ENCODE measurements at places on chromosomes 6 and 20.

- no peak overlapping the region for H3K4me3 ChIP-seq
- H3K27ac ChIP-seq = no peak overlapping the region
- H3K4me1 ChIP-seq = peaks cover 4% of the 10 kb centered on the region
- H3K27me3 ChIP-seq = no peaks in the 10 kb centered on the region
Observed at GRCh38 chr6:52392944-52393343, 27.2 kb upstream of the EFHC1 start.

DNA sequence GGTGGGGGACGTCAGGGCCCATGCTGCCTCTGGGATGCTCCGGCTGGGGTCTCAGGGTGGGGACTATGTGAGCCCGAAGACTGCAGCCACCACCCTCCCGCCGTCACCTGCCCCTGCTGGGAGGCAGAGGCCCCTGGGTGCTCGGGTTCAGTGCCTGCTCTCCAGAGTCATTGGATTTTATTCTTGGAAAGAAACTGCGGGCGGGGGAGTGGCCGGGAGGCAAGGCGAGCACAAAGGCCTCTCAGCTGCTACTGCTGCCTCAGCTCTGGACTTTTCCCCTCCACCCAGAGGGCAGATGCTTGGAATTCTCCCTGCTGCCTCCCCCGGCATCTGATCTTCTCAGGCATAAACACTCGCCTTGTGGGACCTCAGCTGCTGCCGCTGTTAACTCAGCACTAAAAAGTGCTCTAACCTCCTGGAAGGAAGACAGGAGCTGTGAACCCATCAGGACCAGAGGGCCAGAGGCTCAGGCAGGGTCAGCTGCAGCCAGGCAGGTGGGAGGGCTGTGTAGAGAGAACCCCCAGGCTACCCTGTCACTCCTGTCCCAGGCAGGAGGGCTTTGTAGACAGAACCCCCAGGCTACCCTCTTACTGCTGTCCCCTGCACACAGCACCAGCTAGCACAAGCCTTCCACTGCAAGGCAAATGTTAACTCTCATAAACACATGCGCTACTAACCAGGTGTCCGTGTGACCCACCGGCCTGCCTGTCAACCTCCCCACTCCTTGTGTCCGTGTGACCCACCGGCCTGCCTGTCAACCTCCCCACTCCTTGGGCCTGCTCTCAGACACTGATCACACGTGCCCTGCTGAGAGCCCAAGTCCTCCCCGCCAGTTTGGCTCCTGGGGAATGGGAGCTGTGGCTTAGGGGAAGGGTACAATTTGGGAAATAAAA, 9.4 kb upstream of the FRMD1 start:
- no peaks in the 10 kb centered on the region for H3K27me3 ChIP-seq
- H3K27ac ChIP-seq = peak overlapping the region; percentile 14
- DNase-seq = peak; percentile 96
- H3K4me1 ChIP-seq = peaks cover 15% of the 10 kb centered on the region
- H3K36me3 ChIP-seq = no peaks in the 10 kb centered on the region
- no peak overlapping the region for H3K4me3 ChIP-seq

GRCh38 chr6:16576451-16577368, 184.6 kb downstream of the ATXN1 start:
- H3K4me3 ChIP-seq = no peak overlapping the region
- no peaks in the 10 kb centered on the region for H3K36me3 ChIP-seq

DNA sequence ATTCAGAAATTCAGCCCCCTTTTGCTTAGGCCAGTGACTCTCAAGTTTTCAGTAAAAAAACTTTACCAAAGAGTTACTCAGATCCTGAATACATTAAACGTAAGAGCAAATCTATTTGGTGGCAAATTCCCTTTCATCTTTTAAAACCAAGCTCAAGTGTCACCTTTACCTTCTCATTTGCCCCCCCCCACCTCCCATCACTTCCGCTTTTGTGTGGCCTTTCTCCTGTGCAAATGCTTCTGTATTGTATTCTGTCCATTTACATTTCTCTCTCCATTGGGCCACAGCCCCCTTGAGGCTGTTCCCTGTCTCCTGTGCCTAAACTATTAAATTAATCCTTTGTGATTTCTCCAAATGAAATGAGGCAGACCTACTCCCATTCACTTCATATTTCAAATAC, 1.9 kb downstream of the NOL7 start:
- H3K27me3 ChIP-seq = no peaks in the 10 kb centered on the region
- H3K4me3 ChIP-seq = no peak overlapping the region
- no peak for DNase-seq
- no peak overlapping the region for H3K27ac ChIP-seq
- no peaks in the 10 kb centered on the region for H3K4me1 ChIP-seq

DNA sequence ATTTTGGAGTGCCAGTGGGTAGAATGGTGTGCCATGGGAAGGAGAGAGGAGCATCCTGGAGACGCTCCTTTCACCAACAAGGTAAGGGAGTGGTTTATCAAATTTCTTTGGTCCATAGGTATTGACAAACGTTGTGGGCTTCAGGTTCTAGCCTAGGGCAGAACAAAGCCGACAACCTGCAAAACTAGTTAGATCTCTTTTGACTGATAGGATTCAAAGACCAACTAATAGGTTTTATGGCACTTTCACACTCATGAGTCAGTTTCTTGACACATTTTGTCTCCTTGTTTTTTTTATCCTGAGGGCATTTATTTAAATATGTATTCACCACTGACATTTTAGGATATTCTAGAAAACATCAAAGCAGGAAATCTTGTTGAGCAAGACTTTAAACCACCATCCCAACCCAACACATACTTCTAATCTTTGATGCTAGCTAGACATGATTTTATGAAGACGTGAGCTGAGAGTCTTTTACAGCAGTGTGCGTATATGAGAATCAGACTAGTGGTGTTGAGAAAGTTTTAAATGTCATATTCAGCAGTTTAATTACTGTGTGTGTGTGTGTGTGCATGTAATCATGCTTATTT, 370.4 kb upstream of the HSF2 start:
- no peaks in the 10 kb centered on the region for H3K36me3 ChIP-seq
- H3K4me1 ChIP-seq = no peaks in the 10 kb centered on the region
- no peak overlapping the region for H3K4me3 ChIP-seq
- H3K27ac ChIP-seq = no peak overlapping the region

- H3K36me3 ChIP-seq = no peaks in the 10 kb centered on the region
- no peak for DNase-seq
- H3K27me3 ChIP-seq = no peaks in the 10 kb centered on the region
Observed at GRCh38 chr6:137028912-137029311, 15.9 kb downstream of the IL20RA start.

DNA sequence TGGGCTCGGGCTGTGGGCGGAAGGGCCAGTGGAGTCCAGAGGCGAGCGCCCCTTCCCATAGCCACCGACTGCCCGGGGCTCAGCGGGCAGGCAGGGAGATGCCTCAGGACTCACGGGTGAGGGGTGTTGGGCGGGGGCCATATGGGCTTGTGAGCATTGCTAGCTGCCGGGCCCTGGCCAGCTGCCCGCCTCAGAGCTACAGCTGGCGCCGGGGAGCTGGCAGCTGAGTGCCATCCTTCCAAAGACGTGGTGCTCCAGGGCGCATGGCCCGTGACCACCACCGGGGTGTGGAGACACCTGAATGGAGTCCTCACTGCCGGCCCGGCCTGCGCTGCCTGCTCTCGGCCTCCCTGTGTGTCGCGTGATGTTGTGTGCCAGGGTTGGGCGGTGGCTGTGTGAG, 10.6 kb upstream of the RBBP8NL start:
- no peak overlapping the region for H3K27ac ChIP-seq
- no peak for DNase-seq
- no peaks in the 10 kb centered on the region for H3K36me3 ChIP-seq
- no peaks in the 10 kb centered on the region for H3K27me3 ChIP-seq
- no peaks in the 10 kb centered on the region for H3K4me1 ChIP-seq

GRCh38 chr6:98834060-98835031, at the start of gene POU3F2:
TSS of gene POU3F2 (plus strand) at chr6:98834574. CDS start at chr6:98834874, 300 bp downstream.
- peaks cover 61% of the 10 kb centered on the region for H3K27me3 ChIP-seq
- no peaks in the 10 kb centered on the region for H3K36me3 ChIP-seq
- no peak within 1 kb of the TSS for H3K27ac ChIP-seq
- peaks cover 15% of the 10 kb centered on the region for H3K4me1 ChIP-seq

DNA sequence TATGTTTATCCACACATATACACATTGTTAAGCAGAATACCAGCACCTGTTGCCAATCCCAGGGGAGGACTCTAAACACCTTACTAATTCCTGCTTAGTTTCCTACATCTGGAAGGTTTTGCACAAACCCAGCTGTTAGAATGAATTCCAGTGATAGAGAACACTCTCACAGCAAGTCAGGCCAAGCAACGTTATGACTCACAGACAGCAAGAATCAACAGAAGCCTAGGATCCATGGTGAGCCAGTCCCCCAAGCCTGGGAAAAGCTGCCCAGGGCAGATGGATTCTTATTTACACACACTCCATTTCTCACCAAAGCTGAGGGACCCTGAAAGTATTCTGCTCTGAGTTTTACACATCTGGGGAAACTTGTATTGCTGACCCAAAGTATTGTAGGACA, 291.7 kb downstream of the SLC35F1 start:
- H3K27me3 ChIP-seq = no peaks in the 10 kb centered on the region
- H3K27ac ChIP-seq = no peak overlapping the region
- H3K4me1 ChIP-seq = no peaks in the 10 kb centered on the region
- H3K4me3 ChIP-seq = no peak overlapping the region

DNA sequence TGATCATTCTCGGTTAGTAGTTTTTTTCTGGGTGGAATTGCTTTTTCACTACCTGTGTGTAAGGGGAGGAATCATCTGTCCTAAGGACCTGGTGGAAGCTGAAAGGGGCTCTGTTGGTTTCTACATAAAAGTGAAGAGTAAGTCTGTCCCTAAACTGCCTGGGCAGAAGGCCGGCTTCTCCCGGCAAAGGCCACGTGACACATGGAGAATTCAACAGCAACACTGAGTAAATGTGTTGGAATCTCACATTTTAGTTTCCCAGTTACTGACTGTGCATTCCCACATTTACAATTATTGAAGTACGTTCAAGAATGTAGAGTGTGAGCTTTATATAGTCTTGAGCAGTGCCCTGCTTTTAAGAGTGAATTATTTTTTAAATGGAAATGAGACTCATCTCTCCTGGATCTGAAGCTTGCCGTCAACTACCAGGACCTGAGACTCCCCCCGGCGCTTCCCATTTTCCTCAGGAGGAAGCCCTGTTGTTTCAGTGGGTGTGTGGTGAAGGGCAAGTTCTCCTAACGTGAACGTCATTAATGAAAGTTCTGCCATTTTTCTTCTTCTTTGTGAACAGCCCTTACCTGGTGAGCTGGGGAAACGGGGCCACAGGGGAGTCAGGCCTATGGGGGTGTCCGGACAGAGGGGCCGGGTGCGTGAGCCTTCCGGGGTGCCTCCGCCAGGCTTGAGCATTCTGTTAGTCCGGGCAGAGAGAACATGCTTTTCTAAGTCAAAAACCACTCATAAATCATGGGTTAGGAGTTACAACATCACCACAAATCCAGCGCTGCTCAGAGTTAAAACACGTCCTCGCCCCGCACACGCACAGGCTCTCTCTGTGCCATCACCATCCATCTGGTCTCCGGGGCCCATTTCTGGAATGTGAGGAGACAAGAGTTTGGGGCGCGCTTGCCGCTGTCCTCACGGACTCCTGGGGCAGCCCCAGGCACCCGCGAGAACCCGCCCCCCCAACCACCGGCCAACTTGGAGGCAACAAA, 56.6 kb upstream of the SMOC2 start:
- no peak overlapping the region for H3K4me3 ChIP-seq
- H3K4me1 ChIP-seq = no peaks in the 10 kb centered on the region
- H3K36me3 ChIP-seq = no peaks in the 10 kb centered on the region
- DNase-seq = no peak

- H3K36me3 ChIP-seq = peaks cover 21% of the 10 kb centered on the region
- H3K4me1 ChIP-seq = no peaks in the 10 kb centered on the region
- H3K4me3 ChIP-seq = no peak overlapping the region
Observed at GRCh38 chr6:20490591-20490990, 43.7 kb upstream of the CDKAL1 start.

GRCh38 chr6:111598181-111598580, 7.5 kb downstream of the TRAF3IP2 start:
- no peak for DNase-seq
- no peak overlapping the region for H3K4me3 ChIP-seq
- H3K27ac ChIP-seq = no peak overlapping the region
- H3K36me3 ChIP-seq = peaks cover 1% of the 10 kb centered on the region
- H3K4me1 ChIP-seq = peaks cover 15% of the 10 kb centered on the region

- no peaks in the 10 kb centered on the region for H3K27me3 ChIP-seq
- H3K4me1 ChIP-seq = no peaks in the 10 kb centered on the region
- H3K27ac ChIP-seq = no peak overlapping the region
- no peak for DNase-seq
- no peak overlapping the region for H3K4me3 ChIP-seq
Observed at GRCh38 chr6:162670345-162670744, 57.2 kb downstream of the PRKN start.

GRCh38 chr20:582204-582603, 27.9 kb downstream of the TCF15 start:
- H3K27me3 ChIP-seq = no peaks in the 10 kb centered on the region
- DNase-seq = no peak
- H3K27ac ChIP-seq = no peak overlapping the region
- H3K4me1 ChIP-seq = no peaks in the 10 kb centered on the region
- no peak overlapping the region for H3K4me3 ChIP-seq

DNA sequence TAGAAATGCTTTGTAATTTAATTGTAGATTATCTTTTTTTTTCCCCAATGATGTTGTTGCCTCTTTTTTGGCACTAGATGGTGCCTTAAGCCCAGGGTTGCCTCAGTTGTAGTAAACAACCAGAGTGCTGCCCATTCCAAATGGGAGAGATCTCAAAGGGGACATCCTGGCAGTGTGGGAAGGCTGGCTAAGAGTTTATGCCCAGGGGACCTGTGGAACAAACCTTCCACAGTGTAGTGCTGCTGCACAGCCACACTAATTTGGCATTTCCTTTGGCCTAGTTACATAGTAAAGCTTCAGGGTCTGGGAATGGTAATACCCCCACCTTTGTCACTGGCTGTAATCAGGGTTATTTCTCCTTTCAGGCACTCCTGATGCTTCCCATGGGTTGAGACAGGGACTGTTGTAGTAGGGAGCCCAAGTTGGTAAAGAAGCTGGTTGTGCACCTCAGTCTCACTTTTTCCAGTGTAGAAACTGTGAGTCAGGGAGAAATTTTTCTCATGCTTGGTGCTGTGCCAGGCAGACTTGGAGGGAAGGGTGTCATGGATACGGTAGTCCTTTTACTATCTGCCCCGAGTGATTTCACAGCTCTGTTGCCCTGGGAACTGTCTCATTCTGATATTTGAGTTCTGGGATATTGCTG, 177.8 kb upstream of the ECI2 start:
- H3K4me3 ChIP-seq = no peak overlapping the region
- no peaks in the 10 kb centered on the region for H3K27me3 ChIP-seq
- H3K36me3 ChIP-seq = peaks cover 2% of the 10 kb centered on the region
- H3K4me1 ChIP-seq = peaks cover 7% of the 10 kb centered on the region
- peak; percentile 88 for DNase-seq

- H3K27me3 ChIP-seq = no peaks in the 10 kb centered on the region
- H3K4me1 ChIP-seq = peaks cover 2% of the 10 kb centered on the region
- H3K27ac ChIP-seq = no peak overlapping the region
- peaks cover 6% of the 10 kb centered on the region for H3K36me3 ChIP-seq
- H3K4me3 ChIP-seq = no peak overlapping the region
Observed at GRCh38 chr20:6070829-6071695, 17.2 kb upstream of the LRRN4 start.

DNA sequence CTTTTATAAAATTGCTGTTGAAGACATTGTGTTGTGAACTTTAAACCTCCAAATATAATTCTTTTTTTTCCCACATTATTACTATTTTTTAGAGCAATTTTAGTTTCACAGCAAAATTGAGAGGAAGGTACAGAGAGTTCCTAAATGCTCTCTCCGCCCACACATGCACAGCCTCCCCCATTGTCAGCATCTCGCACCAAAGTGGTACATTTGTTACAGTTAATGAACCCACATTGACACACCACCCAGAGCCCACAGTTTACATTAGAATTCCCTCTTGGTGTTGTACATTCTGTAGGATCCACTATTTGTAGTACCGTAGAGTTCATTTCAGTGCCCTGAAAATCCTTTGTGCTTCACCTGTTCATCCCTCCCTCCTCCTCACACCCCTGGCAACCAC, 33.8 kb downstream of the TMEM181 start:
- peaks cover 26% of the 10 kb centered on the region for H3K36me3 ChIP-seq
- no peak for DNase-seq

Measured in trophoblast cell (in vitro differentiated cells and primary cell).